ENCODE measurements at places on chromosomes 3 and 15.

DNA sequence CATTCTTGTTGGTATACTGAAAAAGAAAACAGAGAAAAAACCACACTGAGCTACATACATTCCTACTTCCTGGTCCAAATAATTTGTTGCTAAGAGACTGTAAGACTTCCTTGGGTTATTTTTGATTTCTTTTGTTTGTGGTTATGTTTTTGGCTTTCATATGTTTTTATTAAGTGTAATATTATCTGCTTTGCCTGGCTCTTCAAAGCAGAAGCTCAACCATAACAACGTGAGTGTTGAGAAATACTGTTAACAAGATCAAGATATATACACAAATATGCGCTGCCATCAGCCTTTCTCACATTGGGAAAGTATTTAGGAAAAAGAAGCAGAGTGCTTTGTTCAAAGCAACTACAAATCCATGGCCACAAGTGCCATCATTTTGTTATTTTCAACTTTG, 556.2 kb upstream of the CBLB start:
- no peak for DNase-seq

GRCh38 chr15:96771035-96771434, 440.5 kb downstream of the NR2F2 start:
- no peak for DNase-seq

DNA sequence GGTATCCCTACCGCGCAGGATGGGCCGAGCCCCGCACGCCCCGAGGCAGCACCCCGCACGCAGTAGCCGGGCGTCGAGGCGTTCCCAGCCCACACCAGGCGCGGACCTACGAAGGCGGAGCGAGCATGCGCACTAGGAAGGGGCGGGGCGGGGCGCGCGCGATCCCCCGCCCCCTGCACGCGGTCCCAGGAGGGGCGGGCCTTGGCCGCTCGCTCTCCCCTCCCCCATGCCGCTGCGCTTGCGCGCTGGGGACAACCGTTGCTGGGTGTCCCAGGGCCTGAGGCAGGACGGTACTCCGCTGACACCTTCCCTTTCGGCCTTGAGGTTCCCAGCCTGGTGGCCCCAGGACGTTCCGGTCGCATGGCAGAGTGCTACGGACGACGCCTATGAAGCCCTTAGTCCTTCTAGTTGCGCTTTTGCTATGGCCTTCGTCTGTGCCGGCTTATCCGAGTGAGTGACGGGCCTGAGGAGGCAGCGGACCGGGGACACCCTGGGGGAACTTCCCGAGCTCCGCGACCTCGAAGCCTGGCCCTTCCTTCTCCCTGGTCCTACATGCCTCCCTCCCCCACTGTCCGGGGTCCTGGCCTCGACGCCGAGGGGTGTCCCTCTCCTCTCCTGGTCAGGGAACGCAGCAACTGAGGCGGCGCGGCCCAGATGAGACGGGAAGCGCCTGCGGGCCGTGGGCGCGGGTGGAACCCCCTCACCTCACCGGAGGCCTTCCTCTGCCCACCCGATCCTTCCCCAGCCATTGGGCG, at the start of gene SPESP1:
TSS of gene SPESP1 (plus strand) at position 258 of the 755 bp plus-strand sequence. CDS start at position 387, 129 bp downstream.
- no peak for DNase-seq

DNA sequence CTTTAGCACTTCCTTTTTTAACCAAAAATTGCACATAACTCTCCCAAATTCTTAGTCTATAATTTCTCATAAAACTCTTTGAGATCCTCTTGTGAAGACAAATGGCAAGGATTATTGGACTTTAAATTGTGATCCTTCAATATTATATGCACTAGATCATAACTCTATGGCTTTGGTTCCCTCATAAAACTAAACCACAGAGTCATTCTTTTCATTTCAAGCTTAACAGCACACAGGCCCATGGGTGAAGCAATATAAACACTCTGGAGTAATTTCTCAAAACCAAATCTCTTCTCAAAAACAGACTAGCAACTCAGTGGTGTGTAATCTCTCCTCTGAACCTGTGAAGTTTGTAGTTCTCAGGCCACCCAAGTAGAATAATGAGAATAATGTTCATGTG, 171.0 kb upstream of the NECTIN3 start:
- no peak for DNase-seq

GRCh38 chr3:47578691-47579632, at the start of gene CSPG5:
Gene CSPG5 (minus strand): TSS chr3:47578865. CDS start chr3:47578693, 172 bp downstream.
- no peak for DNase-seq

GRCh38 chr15:42154956-42155355, 1.5 kb downstream of the PLA2G4F start:
- DNase-seq, result no peak

- DNase-seq, result no peak
Measured at GRCh38 chr3:142498397-142499180, 50.8 kb upstream of the XRN1 start.

- DNase-seq, result no peak
Measured at GRCh38 chr3:141530415-141530768, 43.6 kb downstream of the RASA2 start.

GRCh38 chr15:62474771-62475124, 309.7 kb upstream of the C2CD4B start:
- DNase-seq, result no peak

GRCh38 chr3:72082186-72082715, 297.3 kb upstream of the PROK2 start:
- no peak for DNase-seq

DNA sequence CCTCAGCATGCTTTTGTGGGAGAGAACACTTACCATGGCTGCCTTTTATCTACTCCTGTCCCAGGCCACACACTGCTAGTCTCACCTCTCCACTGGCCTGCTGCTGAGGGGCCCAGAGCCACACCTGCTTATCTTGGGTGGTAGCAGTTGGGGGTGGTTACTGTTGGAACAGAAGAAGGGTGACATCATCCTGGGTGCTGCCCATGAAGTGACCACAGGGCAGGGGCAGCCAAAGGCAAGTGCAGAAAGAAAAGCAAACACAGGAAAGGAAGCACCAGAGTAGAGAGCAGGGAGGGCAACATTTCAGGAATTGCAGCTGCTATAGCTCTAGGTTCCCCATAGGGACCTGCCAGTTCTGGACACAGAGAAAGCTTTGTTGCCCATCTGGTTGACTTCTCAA, 345.2 kb downstream of the VPS13C start:
- no peak for DNase-seq

DNA sequence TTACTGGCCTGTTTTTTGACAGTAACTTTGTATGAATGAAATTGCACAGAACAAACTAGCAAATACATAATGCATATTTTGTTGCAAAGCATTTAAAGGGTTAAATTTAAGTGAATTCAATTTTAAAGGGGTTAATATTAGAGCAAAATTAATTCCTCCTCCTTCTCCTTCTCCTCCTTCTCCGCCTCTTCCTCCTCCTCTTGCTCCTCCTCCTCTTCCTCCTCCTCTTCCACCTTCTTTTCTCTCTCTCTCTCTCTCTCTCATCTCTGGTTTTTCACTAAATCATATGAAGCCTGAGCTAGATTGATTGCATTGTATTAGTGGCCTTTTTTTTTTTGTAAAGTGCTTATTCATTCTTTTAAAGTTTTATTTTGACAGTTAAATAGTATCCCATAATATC, 154.5 kb downstream of the THRB start:
- DNase-seq, result no peak

DNA sequence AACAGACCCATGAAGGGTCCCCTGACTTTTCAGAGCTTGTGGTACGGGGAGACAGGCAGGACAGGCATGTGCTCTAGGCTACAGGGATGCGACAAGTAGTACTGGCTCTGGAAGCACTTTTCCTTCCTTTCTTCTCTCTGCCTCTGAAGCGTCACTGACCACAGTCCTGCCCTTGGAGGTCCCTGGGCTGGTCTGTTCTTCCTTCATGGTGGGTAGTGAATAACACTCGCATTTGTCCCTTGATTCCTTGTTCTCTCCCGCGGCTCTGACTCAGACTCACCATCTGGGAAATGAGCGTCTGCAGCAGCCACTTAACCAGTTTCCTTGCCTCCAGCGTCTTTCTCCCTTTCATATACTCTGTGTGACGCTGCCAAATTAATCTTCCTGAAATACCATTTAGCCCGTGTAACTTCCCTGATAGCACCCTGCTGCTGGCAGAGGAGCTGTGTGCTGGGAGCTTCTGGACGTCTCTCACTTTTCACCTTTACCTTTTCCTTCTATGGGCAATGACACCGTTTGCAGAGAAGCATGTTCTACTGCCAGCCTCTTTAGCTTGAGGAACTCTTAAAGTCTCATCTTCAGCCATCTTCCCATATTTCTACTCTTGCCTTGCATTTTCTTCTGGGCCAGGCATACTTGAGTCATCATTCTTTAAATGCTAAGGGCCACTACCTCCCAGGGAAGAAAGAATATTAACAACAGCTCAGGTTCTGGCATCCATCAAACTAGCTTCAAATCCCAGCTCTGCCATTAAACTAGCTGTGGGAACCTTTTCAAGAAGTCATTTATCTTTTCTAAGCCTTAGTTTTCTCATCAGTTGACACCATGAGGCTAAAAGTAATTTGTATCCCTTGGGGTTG, 33.6 kb downstream of the TMEM45A start:
- no peak for DNase-seq

GRCh38 chr3:87318617-87319021, 42.2 kb upstream of the POU1F1 start:
- DNase-seq, result no peak

- DNase-seq, result no peak
Measured at GRCh38 chr3:100402891-100403290, 1.6 kb downstream of the LNP1 start.

DNA sequence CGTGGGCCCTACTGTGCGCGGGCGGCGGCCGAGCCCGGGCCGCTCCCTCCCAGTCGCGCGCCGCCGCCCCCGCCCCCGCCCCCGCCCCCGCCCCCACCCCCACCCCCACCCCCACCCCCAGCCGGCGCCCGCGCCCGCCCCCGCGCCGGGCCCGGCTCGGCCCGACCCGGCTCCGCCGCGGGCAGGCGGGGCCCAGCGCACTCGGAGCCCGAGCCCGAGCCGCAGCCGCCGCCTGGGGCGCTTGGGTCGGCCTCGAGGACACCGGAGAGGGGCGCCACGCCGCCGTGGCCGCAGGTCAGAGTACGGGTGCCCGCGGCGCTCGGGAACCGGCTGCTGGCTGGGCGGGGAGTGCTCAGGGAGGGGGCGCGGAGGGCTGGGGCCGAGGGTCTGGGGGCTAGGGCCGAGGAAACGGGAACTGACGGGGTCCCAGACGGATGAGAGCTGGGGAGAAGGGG, 1.1 kb upstream of the PPARG start:
- DNase-seq, result no peak

- no peak for DNase-seq
Measured at GRCh38 chr3:58092521-58092920, 84.3 kb downstream of the FLNB start.

- no peak for DNase-seq
Measured at GRCh38 chr15:65408324-65409035, 14.3 kb downstream of the IGDCC4 start.

GRCh38 chr15:90400005-90400758, 12.1 kb downstream of the IQGAP1 start:
- DNase-seq, result no peak

GRCh38 chr3:141360888-141361598, 7.3 kb upstream of the ZBTB38 start:
- DNase-seq, result peak; percentile 12

DNA sequence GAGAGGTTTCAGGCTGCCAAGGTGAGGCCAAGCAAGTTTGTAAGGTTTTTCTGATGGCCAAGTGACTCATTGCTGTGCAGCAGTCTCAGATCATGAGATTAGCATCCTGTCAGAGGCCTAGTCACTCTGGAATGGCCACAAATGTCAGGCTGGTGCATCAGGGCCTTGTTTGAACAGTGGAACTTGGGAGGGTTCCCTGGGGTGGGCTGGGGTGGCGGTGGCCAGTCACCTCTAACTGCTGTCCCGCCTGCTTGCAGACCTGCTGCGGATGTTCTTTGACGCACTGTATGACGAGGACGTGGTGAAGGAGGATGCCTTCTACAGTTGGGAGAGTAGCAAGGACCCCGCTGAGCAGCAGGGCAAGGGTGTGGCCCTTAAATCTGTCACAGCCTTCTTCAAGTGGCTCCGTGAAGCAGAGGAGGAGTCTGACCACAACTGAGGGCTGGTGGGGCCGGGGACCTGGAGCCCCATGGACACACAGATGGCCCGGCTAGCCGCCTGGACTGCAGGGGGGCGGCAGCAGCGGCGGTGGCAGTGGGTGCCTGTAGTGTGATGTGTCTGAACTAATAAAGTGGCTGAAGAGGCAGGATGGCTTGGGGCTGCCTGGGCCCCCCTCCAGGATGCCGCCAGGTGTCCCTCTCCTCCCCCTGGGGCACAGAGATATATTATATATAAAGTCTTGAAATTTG, 2.8 kb upstream of the FAM131A start:
- DNase-seq, result no peak

DNA sequence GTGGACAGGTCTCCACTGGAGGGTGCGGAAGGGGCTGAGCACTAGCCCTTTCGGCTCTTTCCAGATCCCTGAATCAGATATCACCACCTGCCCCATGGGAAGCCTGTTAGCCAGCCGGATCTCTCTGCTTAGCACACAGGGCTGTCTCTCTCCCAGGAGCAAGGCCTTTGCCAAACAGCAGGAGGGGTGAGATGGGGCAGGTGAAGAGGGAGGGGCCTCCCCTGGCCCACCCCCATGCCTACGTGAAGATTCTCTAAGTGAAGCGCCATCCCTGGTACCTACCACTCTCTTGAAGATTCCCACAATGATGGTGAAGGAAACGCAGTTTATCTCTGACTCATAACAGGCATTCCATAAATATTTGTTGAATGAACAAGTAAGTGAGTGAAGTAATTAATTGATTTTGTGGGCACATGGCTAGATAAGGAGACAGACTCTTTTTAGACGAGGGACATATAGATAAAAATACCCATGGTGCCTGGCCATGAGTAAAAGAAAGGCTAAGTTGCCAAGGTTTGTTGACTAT, 19.6 kb upstream of the HCN4 start:
- DNase-seq, result no peak

DNA sequence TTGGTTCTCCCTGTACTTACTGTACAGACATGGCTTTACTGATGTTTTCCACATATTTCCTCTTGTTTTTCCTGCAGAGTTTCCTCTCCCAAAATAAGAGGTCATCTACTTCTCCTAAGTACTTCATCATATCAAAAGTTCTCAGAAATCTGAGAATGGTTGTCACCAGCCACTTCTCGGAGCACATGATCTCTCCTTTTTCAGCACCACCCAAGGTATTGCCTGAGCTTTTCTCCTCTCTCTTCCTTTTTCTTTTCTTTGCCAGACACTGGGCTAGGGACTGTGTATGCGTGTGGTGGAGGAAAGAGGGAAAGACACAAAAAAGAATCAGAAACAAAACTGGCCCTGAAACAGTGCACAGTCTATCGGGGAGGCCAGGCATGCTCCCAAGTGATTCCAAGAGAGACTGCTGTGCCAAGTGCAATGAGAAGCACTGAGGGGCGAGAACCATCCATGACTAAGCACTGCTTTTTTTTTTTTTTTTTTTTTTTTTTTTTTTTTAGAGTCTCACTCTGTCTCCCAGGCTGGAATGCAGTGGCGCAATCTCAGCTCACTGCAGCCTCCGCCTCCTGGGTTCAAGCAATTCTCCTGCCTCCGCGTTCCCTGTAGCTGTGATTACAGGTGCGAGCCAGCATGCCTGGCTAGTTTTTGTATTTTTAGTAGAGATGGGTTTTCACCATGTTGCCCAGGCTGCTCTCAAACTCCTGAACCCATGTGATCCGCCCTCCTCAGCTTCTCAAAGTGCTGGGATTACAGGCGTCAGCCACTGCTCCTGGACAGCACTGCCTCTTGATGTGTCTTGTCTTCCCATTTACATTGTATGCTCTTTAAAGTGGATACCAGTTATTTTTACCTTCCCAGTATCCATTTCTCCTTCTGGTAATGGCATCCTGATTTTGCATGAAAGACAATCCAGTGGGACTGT, 194.0 kb upstream of the FEZF2 start:
- DNase-seq, result no peak

GRCh38 chr3:122497425-122497824, 17.3 kb downstream of the KPNA1 start:
- no peak for DNase-seq

GRCh38 chr3:124797426-124797945, 67.2 kb downstream of the UMPS start:
- DNase-seq, result no peak

- DNase-seq, result no peak
Measured at GRCh38 chr15:98281130-98281529, 320.6 kb downstream of the ARRDC4 start.
